ENCODE measurements at places on chromosomes 11 and 22.

GRCh38 chr11:12111549-12112520, 1.4 kb downstream of the MICAL2 start:
- no peak for DNase-seq

- DNase-seq, result no peak
Measured at GRCh38 chr11:133906746-133907145, 50.0 kb downstream of the IGSF9B start.

- no peak for DNase-seq
Measured at GRCh38 chr22:49051491-49052022, 776.1 kb downstream of the BRD1 start.

DNA sequence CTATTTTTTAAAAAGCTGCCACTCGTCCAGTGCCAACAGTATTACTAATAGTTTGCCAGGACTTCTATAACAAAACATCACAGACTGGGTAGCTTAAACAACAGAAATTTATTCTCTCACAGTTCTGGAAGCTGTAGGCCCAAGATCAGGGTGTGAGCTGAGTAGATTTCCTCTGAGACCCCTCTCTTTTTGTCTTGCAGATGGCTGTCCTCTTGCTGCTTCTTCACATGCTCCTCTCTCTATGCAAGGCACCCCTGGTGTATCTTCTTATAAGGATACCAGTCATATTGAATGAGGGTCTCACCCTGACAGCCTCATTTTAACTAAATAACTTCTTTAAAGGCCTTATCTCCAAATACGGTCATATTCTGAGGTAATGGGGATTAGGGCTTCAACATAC, 390.9 kb downstream of the DLG2 start:
- DNase-seq, result no peak

GRCh38 chr11:48125866-48126265, 90.7 kb upstream of the OR4B1 start:
- DNase-seq, result no peak

DNA sequence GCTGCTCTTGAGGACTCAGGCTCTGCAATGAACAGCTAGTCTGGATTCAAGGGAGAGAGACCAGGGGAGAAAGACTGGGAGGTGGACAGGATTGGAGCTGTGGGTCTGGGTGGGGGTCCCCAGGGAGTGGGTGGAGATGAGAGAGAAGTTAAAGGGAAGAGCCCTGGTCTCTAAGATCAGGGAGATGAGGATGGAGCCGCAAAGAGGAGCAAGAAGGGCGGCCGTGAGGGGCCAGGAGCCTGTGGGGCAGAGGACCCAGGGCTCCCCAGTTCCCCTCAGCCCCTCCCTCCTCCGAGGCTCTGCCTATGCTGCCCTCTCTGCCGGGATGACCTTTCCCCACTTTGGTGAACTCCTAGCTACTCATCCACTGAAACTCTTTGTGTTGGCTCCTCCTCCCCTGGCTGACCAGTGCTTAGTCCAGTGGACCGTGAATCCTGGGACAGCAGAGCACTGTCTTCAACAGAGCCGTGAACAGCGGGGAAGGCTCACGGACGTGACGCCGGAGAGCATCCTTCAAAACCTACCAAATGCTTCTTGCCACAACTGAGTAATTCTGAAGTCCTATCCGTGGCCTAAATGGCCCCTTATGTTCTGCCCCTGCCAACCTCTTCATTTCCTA, 16.4 kb upstream of the RFPL3 start:
- no peak for DNase-seq

DNA sequence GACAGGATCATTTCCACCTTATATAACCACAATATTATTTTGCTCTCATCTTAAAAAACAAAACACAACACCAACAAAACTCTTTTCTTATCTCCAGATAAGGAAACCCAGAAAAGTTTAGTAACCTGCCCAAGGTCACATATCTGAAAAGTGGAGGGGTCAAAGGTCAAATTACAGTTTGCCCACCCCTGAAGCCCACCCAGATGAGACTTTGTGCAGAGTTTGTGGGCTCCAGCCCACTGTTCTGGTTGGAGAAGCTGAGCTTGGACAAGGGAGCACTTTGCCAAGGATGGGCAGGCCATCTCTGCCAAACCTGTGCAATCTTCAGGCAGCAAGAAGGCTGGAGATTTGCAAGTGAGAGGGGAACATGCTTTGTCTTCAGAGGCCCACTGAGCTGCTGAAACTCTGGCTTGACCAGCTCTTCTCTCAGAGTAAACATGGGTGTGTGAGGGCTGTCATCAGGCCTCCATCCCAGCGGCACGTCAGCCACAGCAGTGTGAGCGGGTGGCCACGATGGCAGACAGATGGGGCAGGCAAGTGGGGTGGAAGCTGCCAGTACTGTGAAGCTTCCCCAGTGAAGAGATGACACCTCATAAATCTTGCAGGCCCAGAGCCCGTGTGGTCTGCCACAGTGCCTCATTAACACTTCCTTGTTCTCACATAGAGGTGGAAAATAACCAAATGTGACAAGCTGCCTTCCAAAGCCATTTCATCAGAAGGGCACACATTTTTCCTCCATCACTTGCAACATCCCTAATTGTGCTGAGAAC, 111.8 kb downstream of the CCDC81 start:
- DNase-seq, result peak; percentile 20

DNA sequence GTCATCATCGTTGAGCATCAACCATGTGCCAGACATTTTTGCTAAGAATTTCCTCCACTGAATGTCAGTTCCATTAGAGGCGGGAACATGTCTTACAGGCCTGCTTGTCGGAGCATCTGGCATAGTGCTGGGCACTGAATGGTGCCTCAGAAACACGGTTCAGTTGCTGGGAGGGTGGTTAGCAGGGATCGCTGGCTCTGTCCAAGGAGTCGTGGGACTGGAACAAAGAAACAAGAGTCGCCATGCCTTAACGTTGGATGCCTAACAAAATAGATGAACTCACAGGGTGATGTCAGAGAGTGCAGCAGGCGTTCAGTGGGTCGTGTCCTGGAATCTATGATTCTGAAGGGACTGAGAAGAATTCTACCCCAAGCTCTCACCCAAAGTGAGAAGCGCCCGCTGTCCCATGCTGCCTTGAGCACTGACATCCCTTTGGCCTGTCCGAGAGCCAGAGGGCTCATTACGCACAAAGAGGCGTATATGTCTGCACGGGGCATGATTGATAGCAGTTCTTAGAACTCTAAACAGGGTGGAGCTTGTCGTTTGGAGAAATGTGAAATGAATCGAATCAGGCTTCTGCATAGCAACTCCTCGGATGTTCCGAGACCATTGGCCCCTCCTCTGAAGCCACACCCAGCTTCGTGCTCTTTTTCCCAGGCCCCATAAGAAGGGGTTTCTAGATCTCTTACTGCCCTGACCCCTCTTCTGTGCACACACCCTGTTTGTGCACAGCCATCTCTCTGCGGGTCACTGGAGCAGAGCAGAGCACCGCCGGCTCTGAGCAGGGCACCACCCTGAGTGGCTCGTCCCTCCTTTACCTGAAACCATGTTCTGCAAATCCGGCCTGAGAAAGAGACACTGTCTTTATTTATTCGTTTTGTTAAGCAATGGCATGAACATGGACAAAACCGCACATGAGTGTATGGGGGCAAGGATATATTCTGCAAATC, 113.1 kb upstream of the B3GAT1 start:
- DNase-seq, result no peak

DNA sequence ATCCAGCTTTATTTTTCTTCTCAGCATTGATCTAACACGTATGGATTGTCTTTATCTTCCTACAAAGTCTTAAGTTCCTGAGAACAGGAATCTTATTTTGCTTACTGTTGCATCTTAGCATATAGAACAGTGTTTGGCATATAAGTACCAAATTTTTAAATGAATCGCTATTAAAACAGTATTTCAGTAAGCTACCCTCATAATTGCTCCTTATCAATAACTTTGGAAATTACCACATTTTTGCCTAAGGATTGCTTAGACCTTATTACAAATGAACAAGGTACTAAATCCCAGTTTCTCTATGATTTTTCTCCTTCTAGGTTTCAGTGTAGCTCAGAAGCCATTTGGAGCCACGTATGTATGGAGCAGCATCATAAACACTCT, 9.7 kb downstream of the DEPDC7 start:
- DNase-seq, result no peak

GRCh38 chr22:42777126-42777525, 56.5 kb upstream of the A4GALT start:
- DNase-seq, result no peak

DNA sequence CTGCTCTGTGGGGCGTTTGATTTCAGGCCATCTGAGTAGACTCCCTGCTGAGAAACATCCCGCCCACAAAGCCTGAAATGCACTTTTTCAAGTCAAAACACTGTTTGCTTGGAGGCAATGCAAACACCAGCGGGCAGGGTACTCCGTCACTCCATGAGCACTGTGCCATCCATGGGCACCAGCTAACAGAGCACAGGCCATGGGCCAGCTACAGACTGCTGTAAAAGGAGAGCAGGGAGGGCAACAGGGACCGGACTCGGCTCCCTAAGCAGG, 16.6 kb upstream of the EFCAB6 start:
- DNase-seq, result no peak

DNA sequence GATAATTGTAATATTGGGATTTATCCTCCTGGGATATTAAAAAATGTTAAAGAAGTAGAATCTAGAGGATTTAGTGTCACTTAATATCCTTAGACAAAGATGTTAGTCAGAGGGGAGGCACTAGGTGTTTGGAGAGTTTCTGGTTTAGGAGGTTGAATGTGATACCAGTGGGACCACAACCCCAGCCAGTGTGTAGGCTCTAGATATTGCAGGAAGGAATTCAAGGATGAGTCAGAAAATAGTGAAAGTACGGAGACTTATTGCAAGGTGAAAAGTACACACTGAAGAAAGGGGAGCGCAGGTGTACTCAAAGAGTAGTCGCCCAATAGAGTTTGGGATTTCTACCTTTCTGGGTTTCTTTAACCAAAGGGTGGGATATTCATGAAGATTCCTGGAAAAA, 5.7 kb upstream of the TMEM41B start:
- DNase-seq, result no peak

DNA sequence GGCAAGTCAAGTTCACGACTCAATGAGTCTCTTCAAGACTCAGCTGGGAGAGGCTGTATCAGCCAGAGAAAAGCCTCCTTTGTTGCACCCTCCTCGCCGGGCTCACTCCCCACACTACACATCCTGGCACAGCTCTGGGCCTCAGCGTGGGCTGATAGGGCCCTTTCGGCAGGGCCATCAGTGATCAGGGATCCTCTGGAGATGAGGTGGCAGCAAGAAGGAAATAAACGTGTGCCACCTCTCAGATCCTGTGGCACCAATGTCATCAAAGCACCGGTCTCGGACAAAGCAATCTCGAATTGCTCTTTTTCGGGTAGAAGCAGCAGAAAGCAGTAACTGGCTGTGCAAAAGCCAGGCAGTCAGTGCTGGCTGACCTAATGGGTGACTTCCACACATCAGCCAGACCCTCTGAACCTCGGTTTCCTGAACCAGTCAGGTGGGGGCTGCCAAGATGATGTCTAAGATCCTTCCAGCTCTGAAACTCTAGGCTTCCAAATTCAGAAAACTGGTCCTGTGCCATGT, 2.1 kb downstream of the EHD1 start:
- DNase-seq, result peak; percentile 57

- DNase-seq, result no peak
Measured at GRCh38 chr22:46941968-46942798, 179.7 kb downstream of the TBC1D22A start.

GRCh38 chr22:45731041-45731797, 59.6 kb downstream of the ATXN10 start:
- DNase-seq, result no peak

GRCh38 chr22:42902875-42903510, 45.9 kb upstream of the ARFGAP3 start:
- DNase-seq, result no peak

GRCh38 chr11:44600261-44600660, 34.8 kb downstream of the CD82 start:
- no peak for DNase-seq

DNA sequence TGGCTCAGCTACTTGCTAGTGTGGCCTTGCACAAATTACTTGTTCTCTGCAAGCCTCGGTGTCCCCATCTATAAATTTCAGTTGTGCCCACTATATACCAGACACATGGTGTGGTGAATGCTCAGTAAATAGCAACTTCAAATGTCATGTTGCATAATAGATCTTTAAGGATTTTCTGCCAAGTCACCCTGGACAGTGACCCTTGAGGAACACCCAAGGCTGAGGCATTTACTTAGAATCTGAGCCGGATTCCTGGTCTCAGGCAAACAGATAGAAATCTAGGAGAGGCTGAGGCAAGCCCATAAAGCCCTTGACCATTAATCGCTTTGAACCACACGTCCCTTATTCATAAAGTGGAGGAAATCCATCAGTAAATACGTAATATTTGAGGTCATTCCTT, 9.7 kb downstream of the TEAD1 start:
- no peak for DNase-seq

DNA sequence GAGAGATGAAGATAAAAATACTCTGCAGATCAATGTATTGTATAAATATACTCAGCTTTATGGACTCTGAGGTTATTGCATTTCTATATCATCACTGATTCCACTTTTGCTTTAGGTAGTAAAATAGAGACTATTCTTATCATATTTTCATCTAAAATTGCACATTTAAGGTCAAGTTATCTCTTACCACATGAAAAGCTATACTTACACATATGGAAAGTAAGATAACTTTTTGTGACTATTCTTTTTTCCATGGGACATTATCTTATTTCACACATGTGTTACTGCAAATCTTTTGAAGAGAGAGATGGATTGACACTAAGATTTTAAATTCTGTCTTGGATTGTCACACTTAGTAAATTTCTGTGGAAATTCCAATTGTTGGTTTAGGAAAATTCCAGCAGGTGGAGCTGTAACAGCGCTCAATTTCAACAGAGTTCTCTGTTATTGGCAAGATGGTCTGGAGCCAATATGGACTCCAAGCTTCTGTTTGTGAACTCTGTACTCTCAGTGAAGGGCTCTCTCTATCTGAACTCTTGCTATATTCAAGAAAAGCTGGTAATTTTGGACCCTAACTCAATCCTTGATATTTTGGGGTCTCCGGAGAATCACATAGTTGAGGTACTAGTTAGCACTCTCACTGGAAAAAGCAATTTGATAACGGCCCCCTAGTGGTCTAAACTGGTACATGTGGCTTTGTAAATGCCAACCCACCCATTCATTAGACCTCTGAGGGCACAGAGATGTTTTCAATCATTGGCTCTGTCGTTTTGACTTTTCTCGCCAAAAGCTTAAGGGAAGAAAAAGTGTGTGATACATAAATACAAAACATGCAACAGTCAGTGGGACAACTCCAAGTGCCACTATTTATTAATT, 429.7 kb downstream of the ETS1 start:
- peak; percentile 67 for DNase-seq

- no peak for DNase-seq
Measured at GRCh38 chr11:22344081-22344480, 5.9 kb downstream of the SLC17A6 start.

GRCh38 chr11:71430166-71430565, 18.0 kb downstream of the DHCR7 start:
- no peak for DNase-seq

All from activated naive CD8-positive, alpha-beta T cell treated with anti-CD3 and anti-CD28 coated beads, Interleukin-2, amount 50 U/mL, for 24 hours (primary cell).